ENCODE measurements at places on chromosomes 2 and 18.

DNA sequence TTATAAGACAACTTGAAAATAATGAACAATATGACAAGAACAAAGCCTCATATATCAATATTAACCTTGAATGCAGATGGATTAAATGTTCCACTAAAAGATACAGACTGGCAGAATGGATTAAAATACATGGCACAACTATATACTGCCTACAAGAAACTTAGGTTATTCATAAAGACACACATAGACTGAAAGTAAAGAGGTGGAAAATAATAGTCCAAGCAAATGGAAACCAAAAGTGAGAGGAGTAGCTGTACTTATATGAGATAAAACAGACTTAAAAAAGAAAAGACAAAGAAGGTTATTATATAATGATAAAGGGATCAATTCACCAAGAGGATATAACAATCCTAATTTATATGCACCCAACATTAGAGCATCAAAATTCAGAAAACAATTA lies 18.2 kb downstream of the LMAN1 start:
- no peak for DNase-seq

- no peak for DNase-seq
Observed at GRCh38 chr2:12486205-12487118, 230.3 kb upstream of the TRIB2 start.

GRCh38 chr18:35623255-35623654 lies 41.7 kb downstream of the GALNT1 start:
- DNase-seq = no peak

DNA sequence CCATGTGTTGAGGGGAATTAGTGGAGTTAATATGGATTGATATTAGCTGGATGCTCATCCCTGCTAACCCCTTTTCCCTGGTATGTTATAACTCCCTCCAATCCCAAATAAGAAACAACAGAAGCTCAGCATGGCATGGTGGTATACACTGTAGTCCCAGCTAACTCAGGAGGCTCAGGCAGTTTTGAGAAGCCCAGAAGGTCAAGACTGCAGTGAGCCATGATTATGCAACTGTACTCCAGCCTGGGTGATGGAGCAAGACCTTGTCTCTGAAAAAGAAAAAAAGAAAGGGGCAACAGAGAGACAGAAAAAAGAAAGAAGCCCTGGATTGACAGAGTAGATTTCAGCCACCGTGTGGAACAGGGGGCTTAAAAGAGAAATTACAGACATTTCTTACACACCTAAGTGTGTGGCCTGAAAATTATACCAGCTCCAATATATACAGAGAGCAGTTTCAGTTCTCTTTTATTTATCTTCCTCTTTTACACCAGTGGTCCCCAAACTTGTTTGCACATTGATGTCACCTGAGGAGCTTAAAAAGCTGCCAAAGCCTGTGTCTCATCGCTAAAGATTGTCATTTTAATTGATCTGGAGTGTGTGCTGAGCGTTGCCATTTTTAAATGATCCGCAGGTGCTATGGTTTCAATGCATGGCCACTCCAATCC lies 203.6 kb downstream of the UBE2E3 start:
- no peak for DNase-seq

- DNase-seq = no peak
Observed at GRCh38 chr18:33424266-33424946, 16.1 kb downstream of the CCDC178 start.

DNA sequence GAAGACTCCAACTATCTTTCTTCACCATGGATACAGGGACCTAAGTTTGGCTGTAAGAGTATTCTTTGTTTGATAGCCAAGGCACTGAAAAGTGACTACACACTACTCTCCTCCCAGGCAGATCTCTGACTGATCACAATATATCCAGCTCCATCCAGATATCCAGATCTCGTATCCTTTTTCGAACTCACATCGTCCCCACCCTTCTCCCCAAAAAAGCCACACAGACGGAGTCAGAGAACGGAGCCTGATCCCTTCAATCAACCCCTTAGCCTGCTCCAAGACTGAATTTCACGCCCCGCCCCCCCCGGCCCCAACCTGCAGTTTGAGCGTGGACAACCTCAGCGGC lies 533 bp downstream of the DHX57 start:
- no peak for DNase-seq

DNA sequence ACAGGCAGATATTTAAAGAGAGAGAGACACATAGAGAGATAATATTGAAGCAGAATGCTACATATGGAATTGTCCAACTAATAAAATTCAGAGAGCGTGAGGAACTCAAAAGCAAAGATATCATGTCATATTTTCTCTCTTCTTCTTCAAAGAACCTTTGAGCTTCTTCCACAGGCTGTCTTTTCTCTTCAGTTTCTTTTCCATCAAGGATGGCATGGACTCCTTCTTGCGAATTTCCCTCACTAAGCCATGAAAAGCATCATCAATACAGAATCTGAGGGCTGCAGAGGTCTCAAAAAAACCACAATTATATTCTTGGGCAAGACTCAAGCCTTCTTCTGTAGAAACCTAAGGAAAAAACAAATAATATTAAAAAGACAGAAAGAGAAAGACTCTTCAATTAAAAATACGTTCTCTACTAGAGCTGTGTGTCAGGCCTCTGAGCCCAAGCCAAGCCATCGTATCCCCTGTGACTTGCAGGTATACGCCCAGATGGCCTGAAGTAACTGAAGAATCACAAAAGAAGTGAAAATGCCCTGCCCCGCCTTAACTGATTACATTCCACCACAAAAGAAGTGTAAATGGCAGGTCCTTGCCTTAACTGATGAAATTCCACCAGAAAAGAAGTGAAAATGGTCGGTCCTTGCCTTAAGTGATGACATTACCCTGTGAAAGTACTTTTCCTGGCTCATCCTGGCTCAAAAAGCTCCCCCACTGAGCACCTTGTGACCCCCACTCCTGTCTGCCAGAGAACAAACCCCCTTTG lies 371.9 kb downstream of the RIT2 start:
- no peak for DNase-seq

DNA sequence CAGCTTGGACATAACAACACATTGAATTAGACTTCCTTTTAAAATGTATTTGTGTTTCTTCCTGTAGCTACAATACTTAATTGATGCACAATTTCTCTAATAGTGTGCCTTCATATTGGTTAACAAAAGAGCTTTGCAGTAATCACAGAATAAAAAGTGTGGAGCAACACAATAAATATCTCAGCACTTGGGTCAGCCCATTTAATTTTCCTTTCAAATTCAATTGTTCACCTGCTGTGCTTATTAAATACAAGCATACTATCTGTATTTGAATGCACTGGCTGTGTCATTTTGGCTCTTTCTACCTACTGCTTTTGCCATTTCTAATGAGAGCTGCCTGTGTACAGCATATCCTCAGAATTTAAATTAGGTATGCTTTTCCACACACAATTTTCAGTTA lies 1641.3 kb upstream of the SLC39A10 start:
- DNase-seq = no peak

GRCh38 chr18:10727477-10727876 lies 201.7 kb downstream of the NAPG start:
- no peak for DNase-seq

DNA sequence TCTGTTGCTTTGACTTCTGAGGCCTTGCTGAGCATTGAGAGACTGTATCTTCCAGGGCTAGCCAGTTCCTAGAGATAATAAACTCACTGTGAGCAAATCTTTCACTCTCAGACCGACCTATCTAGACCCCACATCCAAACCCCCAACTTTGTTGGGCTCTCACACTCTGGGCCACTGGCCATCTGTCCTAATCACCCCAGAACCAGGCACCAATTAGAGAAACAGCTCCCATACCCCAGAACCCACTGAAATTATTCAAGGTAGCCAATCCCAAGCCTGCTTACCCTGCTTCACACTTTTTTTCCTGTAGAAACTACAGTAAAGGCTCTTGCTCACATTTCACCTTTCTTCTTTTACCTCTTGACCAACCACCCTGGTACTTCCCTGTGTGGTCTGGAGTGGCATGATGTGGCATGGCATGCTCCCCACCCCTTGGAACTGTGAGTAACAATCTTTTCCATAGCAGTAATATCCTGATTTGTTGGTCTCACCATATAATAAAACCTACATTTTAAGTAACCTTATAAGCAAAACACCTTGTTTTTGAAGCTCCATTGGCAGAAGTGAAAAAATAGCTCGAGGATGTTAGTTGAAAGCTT lies 55.2 kb downstream of the ANKRD12 start:
- no peak for DNase-seq

DNA sequence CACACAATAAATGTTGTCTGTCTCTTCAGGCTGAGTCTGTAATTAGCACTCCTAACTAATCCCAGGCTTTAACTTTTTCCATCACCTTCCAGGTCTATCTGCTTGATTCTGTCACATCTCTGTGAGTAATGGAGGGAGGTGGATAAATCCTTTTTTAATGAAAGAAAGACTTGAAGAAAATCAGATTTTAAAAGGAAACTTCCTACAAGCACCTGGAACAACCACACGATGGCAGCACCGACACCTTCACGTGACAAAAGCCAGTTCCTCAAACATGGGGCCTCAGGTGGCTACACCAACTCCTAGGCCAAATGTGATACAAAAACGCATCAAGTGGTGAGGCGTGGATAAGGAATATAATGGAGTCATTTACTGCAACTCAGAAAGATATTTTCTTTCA lies 41.8 kb downstream of the TGFBRAP1 start:
- no peak for DNase-seq

- DNase-seq = no peak
Observed at GRCh38 chr2:55159037-55159651, 72.9 kb downstream of the CLHC1 start.

- DNase-seq = peak; percentile 77
Observed at GRCh38 chr2:218168635-218169462, 2.1 kb upstream of the CXCR1 start.

GRCh38 chr18:3256693-3257626 lies 5.0 kb upstream of the MYL12B start:
- no peak for DNase-seq

DNA sequence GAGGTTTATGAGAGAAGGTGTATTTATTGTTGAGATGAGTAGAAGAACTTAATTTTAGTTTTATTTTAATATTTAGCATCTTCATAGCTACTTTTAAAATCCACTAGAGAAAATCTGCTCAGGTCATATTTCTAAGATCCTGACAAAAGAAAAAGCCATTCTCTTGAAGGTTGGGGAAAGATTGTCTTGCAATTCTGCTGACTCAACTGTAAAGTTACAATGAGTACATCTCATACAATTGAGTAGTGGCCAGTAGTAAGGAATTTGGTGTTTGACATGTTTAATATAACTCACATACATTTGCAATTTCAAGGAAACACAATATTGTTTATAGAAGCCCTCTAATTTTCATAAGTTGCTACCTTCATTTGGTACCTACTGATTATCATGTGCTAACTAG lies 344.5 kb downstream of the LRRTM1 start:
- DNase-seq = no peak

GRCh38 chr2:230687498-230687897 lies 25.1 kb upstream of the CAB39 start:
- no peak for DNase-seq

DNA sequence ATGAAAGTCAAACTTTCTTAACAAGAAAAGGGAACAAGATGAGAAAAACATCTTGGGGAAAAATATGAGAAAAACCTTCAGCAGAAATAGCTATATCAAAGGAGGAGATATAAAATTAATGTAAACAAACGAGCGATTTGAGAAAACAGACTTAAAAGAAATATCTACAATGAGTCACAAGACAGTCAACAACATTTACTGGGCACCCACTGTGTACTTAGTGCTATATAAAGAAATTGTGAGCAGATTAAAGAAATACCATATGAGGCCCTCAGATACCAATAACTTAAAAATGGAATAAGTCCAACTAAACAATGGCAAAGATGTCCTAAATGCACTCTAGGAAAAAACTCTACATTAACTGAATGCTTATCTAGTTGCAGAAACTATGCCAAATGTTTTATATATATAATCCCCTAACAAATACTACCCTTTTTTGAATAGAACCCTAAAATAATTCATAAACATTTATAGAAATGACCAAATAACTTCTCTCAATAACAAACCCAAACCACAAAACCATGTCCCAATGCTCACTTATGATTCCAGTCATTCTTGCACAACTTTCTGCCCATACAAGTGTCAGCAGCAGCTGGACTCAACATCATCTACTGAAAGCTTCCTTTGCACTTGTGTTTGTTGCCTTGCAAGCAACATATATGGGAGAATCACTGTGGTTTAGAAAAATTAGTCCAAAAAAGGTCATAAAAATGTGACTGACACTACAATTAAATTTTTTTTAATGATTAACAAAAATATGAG lies 83.5 kb downstream of the COBLL1 start:
- DNase-seq = no peak

DNA sequence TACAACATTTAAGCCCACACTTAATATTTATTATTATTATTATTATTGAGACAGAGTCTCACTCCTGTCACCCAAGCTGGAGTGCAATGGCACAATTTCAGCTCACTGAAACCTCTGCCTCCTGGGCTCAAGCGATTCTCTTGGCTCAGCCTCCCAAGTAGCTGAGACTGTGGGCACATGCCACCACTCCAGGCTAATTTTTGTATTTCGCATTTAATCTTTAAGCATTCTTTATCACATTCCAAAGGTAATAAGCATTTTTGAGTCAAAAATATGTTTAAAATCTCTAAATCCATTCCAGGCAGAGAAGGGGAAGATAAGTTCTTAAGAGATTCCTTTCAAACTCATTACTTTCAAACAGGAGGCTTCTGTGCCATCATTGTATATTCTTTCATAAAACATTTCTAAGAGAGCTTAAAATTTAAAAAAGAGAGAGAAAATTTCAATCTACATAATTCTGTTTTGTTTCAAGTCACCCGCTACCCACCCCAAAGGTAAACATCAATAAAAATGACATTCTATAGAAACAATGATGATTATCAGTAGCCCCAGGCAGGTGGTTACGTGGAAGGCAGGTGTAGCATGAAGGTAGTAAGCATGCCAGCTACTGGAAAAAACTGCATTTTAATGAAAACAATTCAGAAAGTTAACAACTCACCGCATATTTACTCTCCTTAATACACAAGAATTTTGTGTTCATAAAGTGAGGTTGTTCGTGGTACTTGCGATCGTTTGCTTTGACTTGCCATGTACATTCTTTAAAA lies 84.4 kb upstream of the NARS1 start:
- DNase-seq = no peak

DNA sequence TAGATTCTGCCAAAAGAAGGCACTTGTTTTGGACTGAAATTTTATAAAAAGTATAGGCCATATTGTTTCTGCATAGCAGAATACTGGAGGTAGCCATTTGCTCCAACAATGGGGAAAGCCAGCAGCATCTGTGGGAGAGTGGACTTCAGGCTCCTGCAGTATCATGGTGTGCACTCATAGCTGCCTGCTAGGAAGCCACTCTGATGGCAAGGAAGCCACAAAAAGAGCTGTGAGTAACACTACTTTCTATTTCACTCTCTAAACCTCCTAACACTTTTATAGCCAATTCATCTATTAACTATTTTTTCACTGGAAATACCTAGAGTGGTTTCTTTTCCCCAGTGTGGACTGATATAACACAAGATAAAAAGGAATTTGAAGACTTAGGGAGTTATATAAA lies 144.4 kb upstream of the KCNJ3 start:
- DNase-seq = no peak

- DNase-seq = no peak
Observed at GRCh38 chr2:81266106-81266505, 961.6 kb upstream of the LRRTM1 start.

DNA sequence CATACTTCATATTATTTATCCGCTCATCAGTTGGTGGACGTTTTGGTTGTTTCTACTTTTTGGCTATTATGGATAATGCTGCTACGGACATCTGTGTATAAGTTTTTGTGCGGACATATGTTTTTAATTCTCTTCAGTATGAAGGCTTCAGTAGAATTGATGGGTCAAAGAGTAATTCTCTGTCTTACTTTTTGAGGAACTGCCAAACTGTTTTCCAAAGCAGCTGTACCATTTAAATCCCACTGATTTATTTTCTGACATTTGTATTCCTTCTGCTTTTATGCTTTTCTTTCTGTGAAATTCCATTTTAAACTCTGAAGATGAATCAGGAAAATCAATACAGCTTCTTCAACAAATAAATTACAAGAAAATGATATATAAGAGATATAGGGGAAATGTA lies 20.8 kb downstream of the FAM110C start:
- DNase-seq = no peak
